Bone marrow (tissue), 2 donors: ENCODE measurements at places on chromosomes 7 and 10.

GRCh38 chr10:48390933-48391845 lies 84.7 kb downstream of the MAPK8 start:
- no peak for DNase-seq

- peak; percentile 64 for DNase-seq
These were observed 46.9 kb downstream of the AHCYL2 start for GRCh38 chr7:129271500-129272355.

DNA sequence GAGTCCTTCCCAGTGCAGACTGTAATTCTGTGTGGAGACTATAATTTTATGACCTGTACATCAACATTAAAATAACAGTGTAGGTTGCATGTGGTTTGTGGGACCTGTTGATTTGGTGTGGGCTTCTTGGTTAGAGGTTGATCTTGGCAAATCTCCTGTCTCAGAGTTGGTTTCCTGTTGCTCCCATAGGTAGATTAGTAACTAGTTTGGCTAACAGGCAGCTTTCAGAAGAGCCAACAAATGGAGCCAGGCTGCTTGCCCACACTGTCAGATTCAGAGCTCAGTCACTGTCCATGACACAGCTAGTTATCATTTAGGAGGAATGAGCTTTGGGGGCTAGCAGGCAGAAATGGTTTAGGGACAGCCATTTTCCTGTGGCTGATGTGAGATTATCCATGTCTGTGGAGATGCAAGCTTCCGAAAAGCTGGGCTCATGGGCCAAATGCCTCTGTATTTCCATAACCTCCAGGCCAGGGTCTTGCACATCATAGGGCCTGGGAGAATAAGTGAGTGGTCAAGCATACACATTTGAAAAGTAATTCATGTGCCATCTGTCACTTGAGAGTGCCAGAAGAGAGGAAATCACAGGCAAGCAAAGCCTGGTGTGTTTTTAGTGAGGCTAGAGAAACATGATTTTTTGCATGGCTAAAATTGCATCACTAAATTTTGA lies 33.4 kb downstream of the CCM2 start:
- no peak for DNase-seq

DNA sequence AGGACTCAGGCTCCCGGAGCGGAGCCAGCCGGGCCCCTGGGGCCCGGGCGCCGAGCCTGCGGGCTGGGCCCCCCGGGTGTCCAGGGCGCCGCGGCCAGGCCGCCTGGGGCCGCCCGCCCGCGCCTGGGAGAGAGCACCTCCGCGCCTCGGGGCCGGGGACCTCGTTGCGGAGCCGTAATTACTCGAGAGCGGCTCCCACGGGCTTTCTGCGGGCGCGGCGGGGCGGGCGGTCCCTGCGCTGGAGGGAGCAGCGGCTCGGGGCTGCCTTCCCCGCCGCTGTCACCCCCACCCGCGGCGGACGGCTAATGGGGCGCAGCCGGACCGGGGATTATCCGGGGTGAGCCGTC lies 1.5 kb downstream of the GNB2 start:
- DNase-seq = no peak

DNA sequence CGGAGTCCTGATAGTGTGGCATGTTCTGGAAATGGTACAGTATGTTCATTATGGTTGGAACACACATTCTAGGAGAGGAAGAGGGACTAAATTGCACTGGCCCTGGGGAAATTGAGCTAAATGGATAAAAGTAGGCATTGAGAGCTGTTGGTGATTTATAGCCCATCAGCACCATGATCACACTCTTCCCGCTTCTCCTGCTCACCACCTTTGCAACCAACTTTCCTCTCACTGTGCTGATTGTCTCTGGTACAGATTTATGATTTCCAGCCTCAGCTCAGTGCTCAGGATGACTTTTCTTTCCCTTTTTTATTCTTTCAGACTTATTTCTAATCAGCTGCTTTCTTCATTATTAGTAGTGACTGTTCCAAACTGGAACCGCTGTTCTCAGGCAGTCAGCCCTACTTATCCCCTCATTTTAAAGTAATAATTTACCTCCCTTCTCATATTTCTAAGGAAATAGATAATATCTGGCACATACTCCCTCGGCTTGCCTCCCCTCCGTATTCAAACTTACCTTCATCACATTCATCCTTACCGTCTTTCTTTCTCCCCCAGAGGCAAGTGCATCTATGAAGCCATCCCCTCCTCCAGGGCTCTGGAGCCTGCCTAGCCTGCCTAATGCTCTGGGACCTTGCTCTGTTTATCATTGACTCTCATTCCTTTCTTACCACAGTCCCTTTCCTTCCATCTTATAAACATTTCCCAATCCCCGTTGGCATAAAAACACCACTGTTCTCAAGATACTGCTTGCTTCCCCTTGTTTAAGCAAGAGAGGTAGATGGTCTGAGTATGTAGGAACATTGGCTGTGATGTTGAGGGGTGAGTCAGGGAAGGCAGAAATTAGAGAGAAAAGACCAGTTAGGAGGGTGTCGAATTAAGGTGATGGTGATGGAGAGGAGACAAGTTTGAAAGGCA lies 51.6 kb upstream of the RPA3 start:
- DNase-seq = no peak

- no peak for DNase-seq
These were observed 510.2 kb upstream of the KLF6 start for GRCh38 chr10:4294996-4295792.

- no peak for DNase-seq
These were observed 106.6 kb downstream of the POU6F2 start for GRCh38 chr7:39084349-39084748.

GRCh38 chr7:155322530-155322929 lies 24.9 kb downstream of the INSIG1 start:
- no peak for DNase-seq

GRCh38 chr7:148919859-148920258 lies 35.8 kb upstream of the EZH2 start:
- no peak for DNase-seq

DNA sequence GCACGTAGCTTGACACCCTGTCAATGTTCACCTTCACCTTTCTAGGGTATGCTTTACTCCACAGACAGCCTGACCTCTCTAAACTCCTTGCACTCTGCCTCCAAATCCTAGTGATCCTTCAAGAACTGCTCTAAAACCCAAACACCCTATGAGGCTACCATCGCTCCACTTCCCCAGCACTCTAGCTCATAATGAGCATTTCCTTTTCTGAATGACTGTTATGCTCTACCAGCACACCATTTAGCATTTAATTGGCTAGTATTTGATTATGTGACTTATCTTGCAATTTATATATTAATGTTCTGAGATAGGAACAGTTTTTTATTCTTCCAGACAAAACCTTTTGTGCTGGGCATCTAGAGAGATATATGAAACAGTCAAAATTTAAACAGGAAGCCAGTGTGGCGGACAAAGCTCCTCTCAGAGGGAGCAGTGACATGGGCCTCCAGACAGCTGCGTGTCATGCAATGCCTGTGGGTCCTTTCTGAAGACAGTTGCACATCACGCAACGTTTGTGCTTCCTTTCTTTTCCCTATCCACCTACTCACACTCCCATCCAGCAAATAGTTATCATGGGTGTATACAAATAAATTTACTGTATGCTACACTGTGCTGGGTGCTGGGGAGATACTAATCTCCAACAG lies 86.3 kb downstream of the ALOX5 start:
- no peak for DNase-seq

DNA sequence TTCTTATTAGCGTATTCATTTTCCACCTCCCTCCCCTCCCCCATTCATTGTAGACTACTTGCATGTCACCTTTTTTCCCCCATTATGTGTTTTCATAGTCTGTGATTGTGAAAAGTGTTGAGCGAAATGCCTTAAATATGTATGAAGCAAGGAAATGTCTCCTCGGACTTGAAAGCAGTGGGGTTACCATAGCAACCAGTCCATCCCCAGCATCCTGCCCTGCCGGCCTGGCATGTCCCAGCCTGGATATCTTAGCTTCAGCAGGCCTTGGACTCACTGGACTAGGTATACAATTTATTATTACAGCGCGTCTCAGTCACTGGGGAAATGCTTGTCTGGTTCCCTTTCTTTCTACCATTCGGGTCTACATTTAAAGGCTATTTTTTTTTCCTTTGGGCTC lies 283.6 kb downstream of the BICC1 start:
- no peak for DNase-seq

DNA sequence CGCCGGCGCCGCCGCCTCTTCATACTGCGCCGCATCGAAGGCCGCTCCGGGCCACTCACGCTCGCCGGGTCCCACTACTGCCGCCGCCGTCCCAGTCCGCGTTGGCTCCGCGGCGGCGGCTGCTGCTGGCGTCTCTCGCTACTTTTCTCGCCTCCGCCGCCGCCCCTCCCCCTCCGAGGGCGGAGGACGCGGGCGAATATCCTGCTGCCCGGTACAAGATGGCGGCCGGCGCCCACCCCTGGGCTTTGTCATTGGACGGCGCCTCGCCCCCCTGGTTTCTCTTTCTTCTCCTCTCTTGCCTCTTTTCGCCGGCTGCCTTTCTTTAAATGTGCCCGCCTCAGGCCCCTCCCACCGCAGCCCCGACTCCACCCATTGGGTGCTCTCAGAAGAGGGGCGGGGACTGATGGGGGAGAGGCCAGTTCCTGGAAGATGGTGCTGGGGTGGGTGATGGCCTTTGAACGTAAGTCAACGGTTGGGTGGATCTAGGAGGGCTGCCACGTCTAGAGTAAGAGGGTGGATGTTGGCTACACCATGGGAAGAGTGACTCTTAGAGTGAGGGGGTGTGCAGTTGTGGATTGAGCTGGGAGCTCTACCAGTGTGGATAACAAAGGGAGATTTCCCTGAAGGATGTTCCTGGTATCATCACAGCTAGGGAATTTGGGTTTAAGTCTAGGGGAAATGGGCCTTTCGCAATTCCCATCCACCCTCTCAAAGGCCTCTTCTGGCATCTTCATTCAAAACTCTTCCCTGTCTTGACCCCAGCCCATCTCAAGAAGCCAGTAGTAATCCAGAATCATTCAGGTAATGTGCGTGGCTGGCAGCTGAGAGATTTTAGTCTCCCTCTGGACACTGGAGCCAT lies at the start of gene CCDC71L:
CCDC71L (minus strand) TSS at position 297 of the 859 bp plus-strand sequence; CDS start at position 35, 262 bp downstream.
- DNase-seq = peak; percentile 76

DNA sequence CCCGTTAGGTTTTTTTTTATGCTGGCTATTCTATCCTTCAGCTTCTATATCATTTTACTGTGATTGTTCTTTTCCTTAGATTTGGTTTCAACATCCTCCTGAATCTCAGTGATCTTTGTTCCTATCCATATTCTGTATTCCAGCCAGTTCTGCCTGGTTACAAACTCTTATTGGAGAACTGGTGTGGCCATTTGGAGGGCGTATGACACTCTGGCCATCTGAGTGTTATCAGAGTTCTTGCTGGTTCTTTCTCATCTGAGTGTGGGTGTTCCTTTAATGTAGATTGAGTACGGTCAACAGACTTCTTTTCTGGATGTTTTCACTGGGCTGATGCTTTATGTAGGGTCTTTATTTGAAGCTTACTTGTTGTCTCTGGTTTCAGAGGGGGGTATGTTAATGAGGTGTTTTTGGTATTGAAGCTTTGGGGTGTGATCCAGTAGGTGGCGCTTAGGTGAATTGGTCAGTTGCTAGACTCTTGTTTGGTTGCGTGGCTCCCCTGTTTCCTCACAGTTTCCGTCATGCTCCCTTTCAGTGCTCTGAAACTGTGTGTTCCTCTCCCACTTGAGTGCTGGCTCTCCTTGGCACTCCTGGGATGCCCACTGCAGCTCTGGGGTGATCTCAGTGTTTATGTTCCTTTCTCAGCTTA lies 80.7 kb downstream of the FANK1 start:
- DNase-seq = no peak

DNA sequence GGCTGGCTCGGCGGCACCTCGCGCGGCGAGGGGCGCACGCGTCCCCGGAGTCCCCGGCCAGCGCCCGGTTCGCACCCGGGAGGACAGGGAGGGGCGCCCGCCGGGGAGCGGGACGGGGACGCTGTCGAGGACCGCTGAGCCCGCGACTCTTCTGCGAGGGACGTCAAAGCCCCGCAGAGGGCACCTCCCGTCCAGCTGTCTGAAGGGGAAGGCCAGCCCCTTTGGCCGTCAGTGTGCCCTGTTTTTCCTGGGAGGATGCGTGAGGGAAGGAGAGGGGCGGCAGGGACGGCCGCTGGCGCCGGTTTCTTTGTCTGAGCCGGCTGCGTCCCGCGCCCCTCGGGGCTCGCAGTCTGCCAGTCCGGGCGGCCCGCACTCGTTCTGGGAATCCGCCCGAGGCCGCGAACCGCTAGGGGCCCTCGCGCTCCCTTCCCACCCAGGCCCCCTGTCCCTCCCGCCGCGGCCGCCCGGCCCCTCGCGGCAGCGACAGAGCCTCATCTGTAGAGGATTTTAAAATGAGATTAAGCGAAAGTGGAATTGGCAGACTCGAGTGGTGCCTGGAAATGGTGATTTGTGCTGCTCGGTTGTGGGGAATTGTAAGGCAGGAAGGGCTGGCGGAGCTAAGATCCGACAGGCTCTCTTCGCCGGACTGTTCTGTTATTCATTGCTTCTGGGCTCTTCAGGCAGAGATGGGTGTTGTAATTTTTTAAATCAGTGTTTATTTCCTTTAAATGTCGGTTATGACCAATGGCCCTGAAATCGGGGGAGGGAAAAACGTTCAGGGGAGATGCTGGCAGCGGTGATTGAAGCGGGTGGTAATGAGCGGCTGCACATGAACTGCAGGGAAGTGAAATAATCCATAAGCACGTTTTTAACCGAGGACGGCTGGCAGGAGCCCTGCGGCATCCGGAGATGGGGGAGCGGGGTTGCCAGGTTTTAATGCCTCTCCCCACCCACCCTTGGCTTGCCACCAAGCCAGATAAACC lies 618 bp upstream of the RELN start:
- no peak for DNase-seq

GRCh38 chr10:16280595-16280994 lies 156.2 kb upstream of the PTER start:
- DNase-seq = no peak

DNA sequence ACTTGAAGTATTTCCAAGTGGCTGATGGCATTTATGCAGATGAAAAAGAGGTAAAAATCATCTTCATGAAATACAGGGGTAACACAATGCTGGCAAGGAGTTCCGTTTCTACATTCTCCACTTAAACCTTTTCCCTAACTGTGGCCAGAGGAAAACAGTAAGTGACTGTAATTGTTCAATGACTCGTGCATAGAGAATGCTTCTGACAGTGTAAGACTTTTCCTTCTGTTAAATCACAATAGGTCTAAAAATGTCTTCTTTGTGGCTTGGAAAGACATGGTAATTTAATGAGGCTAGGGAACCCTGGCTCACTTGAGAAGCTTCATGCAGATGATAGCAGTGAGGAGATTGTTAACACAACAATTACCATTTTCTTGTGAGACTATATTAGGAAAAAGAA lies 50.3 kb upstream of the RSU1 start:
- DNase-seq = no peak

GRCh38 chr7:139738101-139738489 lies 39.7 kb downstream of the HIPK2 start:
- no peak for DNase-seq

DNA sequence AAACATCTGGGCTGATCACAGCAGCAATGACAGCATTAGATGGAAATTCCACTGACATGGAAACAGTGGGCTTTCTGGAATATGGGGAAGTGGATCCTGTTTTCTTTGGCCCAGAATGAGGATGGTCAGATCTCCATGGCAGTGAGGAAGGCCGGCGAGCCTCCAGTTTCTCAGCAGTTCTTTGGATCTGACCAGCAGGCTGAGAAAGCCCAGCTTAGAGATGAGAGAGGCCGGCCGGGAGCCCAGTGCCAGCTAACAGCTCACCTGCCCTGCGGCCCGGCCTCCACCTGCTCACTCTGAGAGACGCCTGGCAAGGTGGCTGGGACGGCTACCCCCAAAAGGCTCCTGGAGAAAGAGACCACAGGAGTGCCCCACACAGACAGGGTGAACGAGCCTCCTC lies 24.2 kb downstream of the GPER1 start:
- no peak for DNase-seq

- DNase-seq = no peak
These were observed 24.0 kb upstream of the PCGF5 start for GRCh38 chr10:91196268-91197048.

- DNase-seq = no peak
These were observed 879.5 kb downstream of the SORCS1 start for GRCh38 chr10:106284802-106285587.
